IMR-90 (cell line): ENCODE measurements at places on chromosomes 5 and 9. TPM values are rescaled to one million over a fixed set of nuclear protein-coding genes. Genes with fewer than 3 reads are reported as not detected.

- peak; percentile 15 for DNase-seq
Observed at GRCh38 chr9:35267710-35268109, 105.9 kb downstream of the UNC13B start.

The PRKACG gene
- total RNA-seq = not detected in 2 replicates

DNA sequence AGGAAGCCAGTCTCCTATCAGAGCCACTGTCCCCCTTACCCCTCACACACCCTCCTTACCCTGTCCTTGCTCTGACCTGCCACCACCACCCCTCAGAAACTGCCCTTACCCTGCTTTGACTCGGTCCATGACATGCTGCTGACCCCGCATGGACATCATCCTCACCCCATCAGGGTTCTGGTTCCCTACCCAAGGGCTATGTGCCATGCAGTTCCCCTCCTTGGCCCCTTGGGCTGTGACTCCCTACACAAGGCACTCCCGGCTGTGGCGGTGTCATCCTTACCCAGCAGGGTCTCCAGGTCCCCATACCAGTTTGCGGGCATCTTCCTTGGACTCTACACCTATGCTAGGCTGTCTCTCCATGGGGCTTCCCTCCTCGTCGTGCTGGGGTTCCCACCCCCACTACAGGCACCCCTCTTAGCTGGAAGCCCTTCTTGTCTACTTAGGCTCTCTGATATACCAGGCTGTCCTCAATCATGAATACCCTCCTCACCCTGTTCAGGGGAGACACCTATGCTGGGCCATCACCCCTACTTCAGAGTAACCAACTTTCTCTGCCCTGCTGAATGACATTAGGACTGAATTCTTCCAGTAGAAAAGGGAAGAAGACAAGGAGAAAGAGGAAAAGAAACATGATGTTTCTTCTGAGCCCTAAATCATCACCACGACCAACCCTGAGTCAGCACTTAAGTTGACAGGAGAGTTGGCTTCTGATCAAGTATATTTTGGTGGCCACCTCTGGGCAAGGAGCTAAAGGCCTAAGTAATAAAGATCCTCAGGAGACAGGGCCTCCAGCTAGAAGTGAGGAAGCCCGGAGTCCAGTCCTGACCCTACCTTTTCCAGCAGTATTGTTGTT, 115.2 kb downstream of the GCNT1 start:
- DNase-seq = no peak

The F12 gene
- 0.36 and 0.56 TPM in 2 replicates for total RNA-seq

DNA sequence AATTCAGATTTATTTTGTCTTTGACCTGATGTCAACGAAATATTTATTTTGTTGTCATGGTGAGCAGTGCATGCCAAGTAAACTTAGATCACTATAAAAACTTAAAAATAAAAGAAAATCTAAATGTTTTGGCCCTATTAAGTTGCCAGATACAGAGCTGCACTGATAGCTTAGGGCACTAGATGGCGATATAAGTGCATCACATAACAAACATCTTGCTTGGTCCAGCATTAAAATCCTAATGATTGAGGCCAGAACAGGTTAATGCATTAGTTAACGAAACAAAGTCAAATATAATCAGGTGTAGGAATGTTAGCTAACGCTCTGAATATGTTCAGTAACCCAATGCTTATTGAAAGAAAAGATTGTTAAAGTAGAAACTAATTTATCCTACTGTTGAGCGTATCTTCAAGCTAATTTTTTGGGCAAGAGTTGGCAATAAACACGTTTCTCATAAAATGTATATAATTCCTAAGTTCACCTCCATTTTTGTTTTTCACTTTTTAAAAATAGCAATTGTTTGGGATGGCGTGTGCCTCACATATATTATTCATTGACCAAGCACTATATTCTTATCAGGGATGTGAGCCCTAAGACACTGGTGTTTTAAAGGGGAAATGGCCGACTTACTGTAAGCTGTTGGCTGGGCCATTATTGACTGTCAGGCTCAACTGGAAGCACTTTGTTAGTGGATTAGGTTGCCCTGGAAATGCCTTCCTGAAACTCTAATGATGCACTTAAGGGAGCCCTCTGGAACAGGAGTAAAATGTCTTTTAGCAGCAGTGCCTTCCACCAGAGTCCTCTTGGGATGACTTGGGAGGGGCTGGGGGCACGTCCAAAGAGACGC, 33.3 kb downstream of the KCTD16 start:
- DNase-seq = peak; percentile 82

The GTF3C5 gene
- total RNA-seq = 49.1 and 51.1 TPM in 2 replicates

DNA sequence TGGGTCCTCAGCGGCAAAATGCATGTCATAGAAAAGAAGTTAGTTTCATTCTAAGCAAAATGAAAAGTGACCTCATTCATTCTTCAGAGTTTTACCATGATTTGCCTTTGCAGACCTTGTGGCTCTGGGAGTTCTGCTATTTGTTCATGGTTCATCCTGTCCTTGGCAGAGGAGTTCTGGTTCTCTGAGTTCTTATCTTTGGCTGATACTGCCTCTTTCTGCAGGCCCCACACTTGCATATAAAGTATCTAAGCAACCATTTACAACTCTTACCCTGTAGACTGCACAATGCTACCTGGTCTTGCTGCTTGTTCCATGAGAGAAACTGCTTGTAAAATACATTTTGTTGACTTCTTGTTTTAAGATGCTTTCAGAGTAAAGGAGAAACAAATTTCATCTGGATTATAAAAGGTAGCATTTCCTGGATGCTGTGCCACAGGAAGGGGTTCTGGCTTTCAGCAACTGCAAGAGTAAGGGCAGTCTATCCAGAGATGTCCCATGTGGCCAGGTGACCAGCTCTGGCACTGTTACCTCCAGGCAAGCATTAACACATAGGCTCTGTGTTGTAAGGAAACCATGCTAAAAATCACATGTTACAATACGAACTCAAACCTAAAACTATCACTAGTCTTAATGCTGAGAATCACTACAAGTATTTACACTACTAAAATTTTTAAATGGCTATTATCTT, 513.2 kb downstream of the SPOCK1 start:
- DNase-seq = no peak

The RLN1 gene
- not detected in 2 replicates for total RNA-seq

GRCh38 chr5:124289641-124290311, 456.7 kb downstream of the ZNF608 start:
- no peak for DNase-seq

DNA sequence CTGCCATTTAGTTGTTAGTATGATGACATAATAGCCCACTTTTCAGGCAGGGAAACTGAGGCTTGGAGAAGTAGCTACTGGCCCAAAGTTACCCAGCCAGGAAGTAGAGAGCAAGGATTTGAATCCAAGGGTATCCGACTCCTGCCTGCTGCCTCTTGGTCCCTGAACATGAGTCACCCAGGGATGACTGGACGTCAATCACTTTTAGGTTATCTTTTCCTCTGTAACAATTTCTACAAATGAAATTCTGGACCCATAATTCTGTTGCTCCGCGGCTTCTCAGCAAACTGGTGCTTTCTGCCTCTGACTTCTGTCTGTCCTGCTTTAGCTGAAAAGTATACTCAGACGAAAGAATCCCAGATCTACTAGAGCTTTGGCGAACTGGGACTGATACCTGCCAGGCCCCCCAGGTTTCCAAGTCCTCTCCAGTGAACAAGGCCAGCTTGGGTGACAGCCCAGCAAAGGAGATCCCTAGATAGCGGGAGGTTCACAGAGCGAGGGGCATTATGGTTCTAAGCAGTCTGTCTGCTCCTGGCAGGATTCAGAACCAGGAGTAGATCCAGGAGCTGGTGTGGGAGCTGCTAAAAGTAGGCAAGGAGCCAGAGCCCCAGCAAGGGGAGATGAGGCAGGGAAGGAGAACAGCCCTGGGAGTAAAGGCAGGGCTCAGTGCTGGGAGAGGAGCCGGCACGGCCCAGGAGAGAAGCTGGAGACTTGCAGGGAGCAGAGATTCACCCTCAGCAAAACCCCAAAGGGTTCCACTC, 20.6 kb downstream of the OLFML2A start:
- DNase-seq = peak; percentile 11

The PCDHB4 gene
- under 0.01 TPM in 1 of 2 replicates, not detected in the other for total RNA-seq

GRCh38 chr9:108609227-108609896, 246.4 kb downstream of the ACTL7B start:
- no peak for DNase-seq

The IL3 gene
- total RNA-seq = not detected in 2 replicates

The PAPPA gene
- 11.7 and 12.4 TPM in 2 replicates for total RNA-seq

DNA sequence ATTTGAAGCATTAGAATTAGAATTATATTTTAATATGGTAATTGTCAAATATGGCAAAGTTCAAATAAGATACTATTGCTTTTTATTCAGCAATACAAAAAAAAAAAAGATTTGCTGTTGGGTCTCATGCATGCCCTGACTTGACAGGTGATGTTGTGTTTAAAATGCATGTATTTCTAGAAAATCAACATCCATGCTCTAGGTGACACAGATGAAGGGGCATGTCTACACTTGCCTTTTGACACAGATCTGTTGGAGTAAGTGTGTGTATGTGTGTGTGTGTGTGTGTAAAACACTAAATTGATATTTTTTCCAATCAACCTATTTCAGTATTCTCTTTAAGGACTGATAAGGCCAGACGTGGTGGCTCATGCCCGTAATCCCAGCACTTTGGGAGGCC, 38.1 kb upstream of the SMARCA2 start:
- DNase-seq = no peak

DNA sequence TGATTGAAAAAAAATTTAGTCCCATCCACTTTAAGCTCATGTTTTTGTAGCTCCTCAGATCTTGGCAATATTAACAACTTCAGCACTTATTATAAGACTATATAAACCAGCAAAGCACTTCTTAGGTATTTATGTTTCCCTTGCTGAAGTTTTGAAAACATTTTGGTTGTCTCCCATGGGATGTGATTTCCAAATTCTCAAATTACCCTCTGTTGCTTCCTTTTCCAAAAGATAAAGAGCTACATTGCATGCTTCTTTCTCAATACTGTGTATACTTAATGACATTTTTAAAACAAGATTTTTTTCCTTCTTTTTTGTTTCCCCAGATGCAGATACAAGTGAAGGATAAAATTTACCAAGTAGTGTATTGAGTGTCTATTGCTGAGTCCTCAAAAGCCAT, 567.1 kb downstream of the CSNK1G3 start:
- DNase-seq = no peak

DNA sequence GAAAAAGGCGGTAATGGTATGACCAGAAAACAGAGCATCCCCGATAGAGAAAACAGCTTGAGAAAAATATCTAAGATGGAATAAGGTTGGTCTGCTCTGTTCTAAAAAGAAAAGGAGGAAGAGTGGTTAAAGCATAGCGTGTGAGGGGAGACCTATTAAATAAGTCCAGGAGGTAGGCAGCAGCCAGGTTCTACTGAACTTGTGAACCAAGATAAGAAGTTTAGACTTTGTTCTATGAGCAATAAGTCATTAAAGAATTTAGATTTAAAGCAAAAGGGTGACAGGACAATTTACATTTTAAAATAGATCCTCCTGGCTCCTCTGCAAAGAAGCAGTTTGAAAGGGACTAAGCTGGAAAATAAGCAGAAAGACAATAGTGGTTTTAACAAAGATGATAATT, 81.3 kb upstream of the COX7C start:
- DNase-seq = no peak

DNA sequence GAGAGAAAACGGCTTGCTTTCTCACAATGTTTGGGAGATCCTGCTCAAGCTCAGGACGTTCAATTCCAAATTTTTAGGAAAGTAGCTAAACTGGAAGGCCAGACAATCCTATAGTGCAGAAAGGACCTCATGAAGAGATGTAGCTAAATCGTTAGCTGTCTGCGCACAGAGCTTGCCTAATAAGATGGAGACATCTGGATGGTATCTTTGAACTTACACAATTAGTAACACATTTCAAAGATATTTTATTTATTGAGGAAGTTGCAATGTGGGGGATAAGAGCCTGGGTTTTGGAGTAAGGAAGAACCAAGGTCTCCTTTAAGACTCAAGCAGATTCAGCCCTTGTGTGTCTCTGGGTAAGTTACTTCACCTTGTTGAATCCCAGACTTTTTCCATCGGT, 28.6 kb upstream of the RAB14 start:
- DNase-seq = no peak

The TMCO6 gene
- 4.2 and 6.6 TPM in 2 replicates for total RNA-seq

The MGAT1 gene
- 56.3 and 62.2 TPM in 2 replicates for total RNA-seq

DNA sequence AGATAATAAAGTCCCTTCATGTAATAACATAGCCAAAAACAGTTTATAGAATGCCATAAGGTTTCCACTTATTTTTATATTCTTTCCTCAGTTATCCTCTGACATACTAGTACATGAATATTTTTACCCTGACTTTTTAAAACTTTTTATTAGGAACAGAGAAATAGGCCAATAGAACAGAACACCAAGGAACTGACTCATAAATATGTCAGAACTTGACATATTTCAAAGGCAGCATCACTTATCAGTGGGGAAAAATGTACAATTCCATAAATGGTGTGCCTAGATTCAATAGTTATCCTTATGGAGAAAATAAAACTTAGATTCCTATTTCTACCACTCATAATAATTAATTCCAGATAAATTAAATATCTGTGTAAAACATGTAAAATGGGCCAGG, 9.4 kb downstream of the STARD4 start:
- DNase-seq = peak; percentile 56

DNA sequence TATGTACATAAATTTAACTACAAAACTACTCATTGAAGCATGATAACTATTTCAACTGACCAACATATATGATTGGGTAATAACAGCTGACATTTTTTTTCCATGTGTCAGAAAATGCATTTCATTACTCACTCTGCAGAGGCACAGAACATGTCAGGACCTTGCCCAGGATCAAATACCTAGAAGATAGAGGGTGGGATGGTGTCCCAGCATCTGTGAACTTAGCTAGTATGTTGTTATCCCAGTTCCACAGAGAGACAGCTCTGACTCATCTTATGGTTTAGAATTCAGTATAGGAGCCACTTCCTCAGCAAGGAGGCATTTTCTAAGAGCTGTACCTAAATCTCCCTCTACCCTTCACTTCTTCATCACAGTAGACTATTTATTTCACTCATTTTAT, 1198.6 kb upstream of the ACO1 start:
- DNase-seq = peak; percentile 26

DNA sequence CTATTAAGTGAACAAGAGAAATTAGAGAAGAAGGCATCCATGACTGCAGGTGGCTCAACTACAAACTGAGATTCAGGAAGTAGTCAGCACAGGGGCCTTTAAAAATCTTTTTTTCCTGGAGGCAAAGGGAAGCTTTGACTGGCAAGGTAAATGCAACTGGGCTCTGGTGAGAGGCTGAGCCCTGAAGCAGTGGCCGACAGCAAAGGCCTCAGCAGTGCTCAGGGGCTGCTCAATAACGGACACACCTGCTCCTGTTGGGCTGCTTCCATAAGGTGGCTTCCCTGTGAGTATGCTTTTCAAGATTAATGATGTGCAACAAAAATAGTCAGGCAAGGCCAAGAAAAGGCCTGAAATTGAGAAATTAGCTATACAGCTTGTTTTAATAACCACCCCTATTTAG, 134.2 kb upstream of the RGMB start:
- DNase-seq = no peak

- peak; percentile 65 for DNase-seq
Observed at GRCh38 chr9:92668746-92669526, 995 bp downstream of the IPPK start.

- no peak for DNase-seq
Observed at GRCh38 chr9:97271292-97271691, 36.2 kb upstream of the CCDC180 start.

- DNase-seq = no peak
Observed at GRCh38 chr5:1783216-1783554, 16.5 kb downstream of the MRPL36 start.

The PRDM12 gene
- not detected in 2 replicates for total RNA-seq

GRCh38 chr5:127909066-127909465, 174.5 kb upstream of the SLC12A2 start:
- DNase-seq = peak; percentile 55

- DNase-seq = peak; percentile 93
Observed at GRCh38 chr9:91978740-91979414, 28.8 kb upstream of the ROR2 start.

GRCh38 chr5:50853151-50853550, 186.7 kb downstream of the PARP8 start:
- DNase-seq = no peak
